ENCODE measurements at places on chromosomes 3 and 15.

- no peak for DNase-seq
Observed at GRCh38 chr3:81452418-81452817, 309.0 kb downstream of the GBE1 start.

GRCh38 chr15:38904298-38904697 is 339.7 kb upstream of the RASGRP1 start:
- no peak for DNase-seq

DNA sequence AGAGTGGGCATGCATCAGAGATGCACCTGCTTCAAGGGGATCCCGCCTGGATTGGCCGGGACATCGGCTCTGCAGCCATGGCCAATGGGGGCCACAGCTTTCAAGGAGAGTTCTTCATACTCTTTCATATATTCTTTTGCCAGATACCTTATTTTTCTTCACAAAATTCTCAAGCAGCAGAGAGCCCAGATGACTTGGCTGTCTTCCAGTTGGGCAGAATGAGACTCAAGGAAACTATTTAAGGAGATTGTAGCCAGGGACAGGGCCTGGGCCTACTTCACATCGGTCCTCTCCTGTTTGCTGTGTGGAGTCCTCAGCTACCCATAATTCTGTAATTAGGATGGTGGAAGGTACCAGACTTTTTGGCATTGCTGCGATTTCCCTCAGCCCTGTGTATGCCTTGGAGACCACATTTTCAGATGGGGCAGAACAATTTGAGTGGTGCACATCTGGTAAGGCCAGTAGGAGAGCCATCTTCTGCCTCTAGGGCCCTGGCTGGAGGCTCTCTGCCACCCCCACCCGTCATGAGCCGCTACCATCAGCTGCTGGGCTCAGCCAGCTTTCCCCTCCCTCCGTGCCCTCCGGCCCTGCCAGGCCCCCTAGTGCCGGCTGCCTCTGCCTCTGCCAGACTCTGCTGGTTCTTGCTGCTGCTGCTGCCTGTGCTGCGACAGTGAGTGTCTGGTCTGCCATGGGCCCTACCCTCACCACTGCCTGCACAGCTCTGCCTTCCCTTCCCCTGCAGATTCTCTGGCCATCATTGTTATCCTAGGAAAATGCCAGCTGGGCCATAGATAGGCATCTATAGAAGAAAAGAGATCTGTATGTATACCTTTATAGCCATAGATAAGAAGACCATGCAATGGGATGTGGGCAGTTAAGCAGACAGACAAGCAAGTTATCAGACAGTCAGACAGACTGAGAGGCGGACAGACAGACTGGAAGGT is 6.7 kb downstream of the PLIN1 start:
- DNase-seq = no peak

- DNase-seq = no peak
Observed at GRCh38 chr3:183381673-183382072, 46.7 kb downstream of the MCF2L2 start.

DNA sequence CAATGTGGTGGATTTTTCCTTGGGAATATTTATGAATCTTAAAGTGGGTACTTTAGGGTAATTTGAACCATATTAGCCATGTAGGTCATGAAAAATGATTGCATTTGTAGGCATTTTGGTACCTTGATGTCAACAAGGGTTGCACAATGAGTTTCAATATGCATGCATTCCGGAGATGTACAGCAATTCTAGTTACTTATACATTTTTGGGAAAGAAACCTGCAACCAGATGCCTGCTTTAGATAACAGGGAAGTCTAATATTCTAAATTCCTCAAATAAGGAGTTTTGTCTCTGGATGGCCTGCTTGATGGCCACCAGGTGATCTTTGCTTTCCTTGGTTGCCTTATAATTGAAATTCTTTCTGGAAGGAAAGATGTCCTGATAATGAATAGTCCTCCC is 240.5 kb upstream of the SETMAR start:
- no peak for DNase-seq

DNA sequence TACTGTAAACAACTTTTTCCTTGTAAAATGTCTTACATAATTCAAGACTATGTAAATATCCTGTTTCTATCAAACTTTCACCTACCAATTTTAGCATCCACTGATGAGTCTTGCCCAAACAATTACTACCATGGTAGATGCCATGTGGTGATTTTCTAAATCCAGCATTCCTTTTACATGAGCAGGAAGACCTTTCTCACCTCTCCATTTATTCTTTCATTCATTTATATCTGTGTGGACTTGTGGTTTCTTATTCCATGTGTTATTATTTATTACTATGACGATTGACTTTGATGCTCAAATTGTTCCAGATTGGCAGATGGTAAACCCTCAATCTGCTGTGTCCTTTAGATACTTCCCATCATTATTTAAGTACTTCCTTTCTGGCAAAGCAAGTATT is 62.4 kb downstream of the IFT57 start:
- DNase-seq = no peak

GRCh38 chr3:184322731-184323487 is 8.5 kb downstream of the EIF4G1 start:
- DNase-seq = no peak

DNA sequence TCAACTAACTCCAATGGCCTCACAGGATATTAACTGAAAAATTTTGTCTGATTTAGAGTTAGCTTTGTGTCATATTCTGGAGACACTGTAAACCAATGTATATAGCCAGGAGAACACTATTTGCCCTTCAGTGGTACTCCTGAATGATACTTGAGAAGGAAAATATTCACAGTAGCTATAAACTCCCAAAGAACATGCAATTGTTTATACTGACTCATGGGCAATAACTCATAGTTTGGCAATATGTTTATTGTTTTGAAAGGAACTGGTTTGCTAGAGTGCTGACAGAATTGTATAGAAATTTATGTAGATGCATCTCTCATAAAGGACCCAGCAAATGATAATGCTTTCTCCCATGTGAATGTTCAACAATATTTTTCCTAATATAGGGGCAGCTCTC is 537.6 kb downstream of the PLOD2 start:
- DNase-seq = no peak

DNA sequence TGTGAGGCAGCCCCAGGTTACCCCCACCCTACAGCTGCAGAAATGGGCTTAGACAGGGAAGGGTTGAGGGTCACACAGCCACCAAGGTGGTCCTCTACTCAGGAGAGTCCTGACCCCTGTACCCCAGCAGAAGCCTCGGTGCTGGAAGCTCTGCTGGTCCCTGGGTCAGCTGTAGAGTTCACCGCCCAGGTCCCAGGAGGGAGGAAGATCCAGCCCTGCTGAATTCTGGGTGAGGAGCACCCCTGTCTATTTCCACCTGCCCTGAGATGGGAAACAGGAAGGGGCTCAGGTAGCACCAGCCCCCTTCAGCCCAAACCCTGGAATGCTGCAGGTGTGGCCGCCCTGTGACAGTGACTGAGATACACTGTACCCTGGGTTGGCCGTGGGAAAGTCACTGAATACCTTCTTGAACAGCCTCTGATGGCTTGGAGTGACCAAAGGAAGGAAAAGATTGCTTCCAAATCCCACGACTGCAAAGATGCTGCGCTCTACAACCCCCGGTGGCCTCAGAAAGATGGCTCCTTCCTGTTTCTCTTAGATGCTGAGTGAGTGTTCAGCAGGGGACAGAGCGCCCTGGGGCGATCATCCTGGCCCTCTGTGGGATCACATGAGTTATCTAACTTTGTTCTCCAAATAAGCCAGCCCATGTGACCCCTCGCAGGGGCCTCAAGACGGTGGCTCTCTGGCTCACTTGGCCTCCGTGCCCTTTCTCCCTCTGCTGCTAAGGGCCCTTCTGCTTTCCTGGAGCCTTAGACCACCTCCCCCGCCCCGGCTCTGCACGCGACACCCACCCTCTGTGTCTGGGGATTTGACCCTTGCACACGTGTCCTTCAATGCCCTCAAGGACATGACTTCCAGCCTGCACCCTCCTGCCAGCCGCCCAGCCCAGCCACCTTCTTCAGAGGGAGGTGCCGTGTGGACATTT is 141.9 kb downstream of the NSMCE3 start:
- DNase-seq = no peak

GRCh38 chr15:82950746-82951370 is 1.7 kb downstream of the HOMER2 start:
- no peak for DNase-seq

DNA sequence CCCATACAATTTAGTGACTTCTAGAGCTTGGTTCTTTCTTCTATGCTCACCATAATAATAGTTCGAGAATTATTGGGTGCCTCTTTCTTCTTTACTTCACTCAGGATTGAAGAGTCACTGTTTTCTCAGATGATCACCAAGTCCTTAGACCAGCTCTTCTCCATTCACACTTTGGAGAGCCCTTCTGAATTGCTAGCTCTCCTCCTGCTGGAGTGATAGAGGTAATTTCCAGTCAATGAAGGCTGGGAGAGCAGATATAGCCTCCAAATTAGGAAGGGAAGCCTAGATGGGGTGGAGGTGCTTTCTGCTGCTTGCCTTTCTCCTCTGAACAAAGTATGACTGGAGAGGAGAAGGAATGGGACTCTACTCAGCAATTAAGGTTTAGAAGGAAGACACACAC is 10.7 kb upstream of the BBX start:
- DNase-seq = no peak

- no peak for DNase-seq
Observed at GRCh38 chr3:17354341-17354740, 388.1 kb downstream of the TBC1D5 start.

DNA sequence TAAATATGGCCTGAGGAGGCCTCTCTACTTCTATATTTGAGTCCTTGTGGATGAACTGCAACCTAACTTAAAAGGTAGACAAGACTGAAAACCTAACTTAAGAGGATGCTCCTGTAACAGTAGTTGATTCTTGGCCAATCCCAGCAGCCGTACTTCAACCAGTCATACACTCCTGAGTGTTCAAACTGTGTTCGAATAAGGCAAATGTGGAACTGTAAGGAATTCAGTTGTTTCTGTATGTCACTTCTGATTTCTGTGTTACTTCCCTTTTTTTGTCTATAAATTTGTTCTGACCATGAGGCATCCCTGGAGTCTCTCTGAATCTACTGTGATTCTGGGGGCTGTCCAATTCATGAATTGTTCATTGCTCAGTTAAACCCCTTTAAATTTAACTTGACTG is 20.5 kb downstream of the GALK2 start:
- DNase-seq = no peak

DNA sequence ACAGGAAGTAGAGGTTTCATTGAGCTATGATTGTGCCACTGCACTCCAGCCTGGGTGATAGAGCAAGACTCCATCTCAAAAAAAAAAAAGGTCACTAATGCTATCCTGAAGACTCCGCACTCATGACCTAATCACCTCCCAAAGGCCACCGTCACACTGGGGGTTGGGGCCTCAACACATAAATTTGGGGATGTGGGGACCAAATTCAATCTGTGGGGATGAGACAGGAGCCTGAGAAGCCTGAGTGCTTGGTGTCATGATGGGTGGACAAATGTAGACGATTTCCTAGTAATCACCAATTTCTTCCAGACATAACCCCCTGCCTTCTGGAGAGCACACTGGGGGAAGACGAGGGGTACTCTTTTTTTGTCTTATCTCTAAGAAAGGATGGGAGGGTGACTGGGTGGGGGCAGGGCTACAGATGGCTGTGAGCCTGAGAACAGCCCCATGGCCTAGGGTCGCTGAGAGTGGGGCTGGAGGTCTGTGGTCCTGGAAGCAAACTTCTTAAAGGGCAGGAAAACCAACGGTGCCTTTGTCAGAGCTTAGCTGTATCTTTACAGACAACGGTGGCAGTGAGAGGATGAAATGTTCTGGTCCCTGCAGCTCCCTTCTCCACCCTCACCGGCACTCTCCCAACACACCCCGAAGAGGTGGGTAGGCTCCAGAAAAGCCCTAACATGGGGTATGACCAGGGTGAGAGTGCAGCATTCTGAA is 16.6 kb upstream of the KLF13 start:
- DNase-seq = no peak

- DNase-seq = no peak
Observed at GRCh38 chr3:133330522-133330921, 69.3 kb upstream of the BFSP2 start.

DNA sequence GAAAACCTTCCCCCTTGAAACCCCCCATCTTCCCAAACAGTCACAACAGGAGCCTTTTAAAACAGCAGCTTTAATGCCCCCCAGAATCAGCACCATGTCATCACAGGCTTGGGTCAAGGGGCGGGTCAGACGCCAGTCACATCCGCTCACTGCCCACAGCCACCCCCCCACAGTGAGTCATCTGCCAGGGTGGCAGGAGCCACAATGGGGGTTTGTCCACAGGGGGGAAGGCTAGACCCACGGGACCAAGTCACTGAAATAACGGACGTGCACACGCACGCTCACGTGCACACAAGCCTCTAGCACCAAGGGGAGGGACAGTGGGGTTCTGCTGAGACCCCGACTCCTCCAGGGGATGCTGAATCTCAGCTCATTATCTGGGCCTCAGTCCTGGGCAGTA is 441 bp upstream of the UCN2 start:
- no peak for DNase-seq

GRCh38 chr3:188085584-188086560 is 68.1 kb upstream of the LPP start:
- no peak for DNase-seq

DNA sequence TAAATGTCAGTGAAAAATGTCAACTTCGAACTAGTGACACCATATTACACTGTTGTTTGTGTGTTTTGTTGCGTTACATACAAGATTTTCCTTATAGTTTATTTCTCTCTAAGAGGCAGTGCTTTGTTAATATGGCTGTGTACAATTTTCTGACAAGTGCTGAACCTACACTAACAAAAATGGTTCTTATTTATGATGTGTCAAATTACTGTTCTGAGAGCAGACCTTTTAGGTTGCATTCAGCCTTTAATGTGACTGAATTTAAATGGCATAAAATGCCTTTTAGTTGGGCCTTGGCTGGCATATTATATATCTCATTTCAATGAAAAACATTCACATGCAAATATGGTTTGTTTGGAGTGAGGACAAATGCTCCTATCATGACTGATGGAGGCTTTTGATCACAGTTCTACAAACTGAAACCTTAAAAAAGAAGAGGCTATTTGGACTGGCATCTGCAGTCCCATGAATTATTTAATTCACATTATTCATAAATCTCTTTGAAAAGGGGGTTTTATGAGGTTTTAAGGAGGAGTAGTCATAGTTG is 750.6 kb downstream of the CADM2 start:
- no peak for DNase-seq

GRCh38 chr3:128410669-128411573 is 55.8 kb downstream of the DNAJB8 start:
- DNase-seq = no peak

DNA sequence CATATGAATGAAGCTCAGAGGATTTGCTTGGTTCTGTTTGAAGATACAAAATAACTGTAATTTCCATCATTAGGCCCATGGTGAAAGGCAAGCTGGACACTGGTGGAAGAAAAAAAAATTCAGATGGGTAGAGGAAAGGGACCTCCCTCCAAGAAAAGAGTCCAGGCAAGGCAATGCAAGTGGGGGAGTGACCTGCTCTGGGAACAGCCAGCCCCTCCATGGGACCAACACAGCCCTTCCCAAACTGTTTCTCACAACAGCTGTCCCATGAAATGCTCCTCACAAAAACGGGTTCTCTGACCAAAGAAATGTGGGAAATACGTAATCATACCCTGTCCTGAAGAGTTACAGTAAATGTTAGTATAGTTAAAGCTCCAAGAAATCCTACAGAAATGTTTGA is 4.4 kb upstream of the AP3S2 start:
- DNase-seq = no peak

- DNase-seq = no peak
Observed at GRCh38 chr3:148756311-148756710, 58.6 kb downstream of the AGTR1 start.
